D341Med (cell line): ENCODE measurements at places on chromosomes 16 and 17.

DNA sequence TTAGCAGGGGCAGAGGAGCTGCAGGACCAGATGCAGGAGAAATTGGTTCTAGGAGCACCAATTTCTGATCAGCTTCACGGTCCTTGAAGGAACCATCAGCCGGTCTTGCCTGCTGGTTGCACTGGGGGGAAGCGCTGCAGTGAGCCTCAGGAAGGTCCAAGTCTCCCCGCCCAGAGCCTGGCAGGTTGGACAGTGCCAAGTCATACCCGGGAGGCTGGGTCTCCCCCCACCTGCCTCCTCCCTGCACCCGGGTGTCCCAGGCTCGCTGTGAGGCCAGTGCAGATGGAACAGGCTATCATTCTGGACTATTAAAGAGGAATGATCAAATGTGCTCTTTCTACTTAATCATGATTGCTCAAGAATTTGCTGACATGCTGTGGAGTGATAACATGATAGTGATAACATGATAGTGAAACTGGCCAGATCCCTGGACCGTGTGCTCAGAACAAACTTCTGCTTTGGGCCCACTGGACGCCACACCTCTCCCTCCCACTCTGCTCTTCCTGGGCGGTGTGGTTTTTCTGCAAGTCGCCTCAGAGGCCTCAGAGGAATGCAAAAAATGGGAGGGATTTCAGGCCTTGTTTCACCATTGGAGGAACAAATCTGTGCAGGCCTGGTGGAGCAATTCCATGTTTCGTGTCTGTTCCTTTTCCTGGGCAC lies 236.0 kb downstream of the IRF8 start:
- DNase-seq, result no peak

GRCh38 chr17:57639381-57639780 lies 105.7 kb downstream of the CCDC182 start:
- DNase-seq, result no peak

DNA sequence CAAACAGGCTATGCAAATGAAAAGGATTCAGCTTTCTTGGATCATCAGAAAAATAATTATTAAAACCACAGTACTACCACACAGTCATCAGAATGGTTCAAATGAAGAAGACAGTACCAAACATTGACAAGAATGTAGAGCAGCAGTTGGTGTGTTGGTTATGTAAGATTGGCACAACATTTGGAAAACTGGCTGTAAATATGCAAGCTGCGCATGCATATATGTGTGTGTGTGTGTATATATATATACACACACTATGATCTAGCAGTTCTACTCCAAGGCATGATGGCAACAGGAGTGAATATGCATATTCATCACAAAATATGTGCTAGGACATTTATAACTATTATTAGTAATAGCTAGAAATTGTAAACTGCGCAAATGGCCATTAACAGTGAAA lies 34.4 kb upstream of the PHAF1 start:
- DNase-seq, result no peak

DNA sequence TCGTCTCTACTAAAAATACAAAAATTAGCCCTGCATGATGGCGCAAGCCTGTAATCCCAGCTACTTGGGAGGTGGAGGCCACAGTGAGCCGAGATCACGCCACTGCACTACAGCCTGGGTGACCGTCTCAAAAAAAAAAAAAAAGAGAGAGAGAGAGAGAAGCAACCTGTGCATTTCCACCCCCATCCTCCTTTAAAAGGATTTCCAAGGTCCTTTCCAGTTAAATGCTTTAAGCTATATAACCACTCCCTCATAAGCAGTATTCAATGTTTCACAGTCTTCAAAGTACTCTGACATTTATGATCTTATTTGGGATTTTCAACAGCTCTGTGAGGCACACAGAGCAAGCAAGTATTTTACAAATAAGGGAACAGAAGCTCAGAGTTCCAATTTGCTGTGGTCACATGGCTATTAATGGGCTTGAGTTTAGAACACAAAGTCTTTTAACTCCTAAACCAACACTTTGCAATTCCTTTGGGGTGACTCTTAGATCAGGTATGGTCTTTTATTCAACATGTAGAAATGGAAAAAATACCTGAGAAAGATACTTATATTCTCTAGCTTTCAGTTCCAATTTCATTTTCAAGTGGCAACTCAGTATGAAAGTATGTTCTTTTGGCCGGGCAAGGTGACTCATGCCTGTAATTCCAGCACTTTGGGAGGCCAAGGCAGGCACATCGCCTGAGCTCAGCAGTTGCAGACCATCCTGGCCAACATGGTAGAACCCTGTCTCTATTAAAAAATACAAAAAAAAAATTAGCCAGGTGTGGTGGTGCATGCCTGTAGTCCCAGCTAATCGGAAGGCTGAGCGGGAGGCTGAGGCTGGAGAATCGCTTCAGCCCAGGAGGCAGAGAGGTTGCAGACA lies 31.3 kb downstream of the SPOP start:
- DNase-seq, result no peak
